Stimulated activated CD4-positive, alpha-beta T cell treated with anti-CD3 and anti-CD28 coated beads, Interleukin-1b, Interleukin-23, amount 100 ng/mL, for 1 hour (primary cell): ENCODE measurements at places on chromosomes 12 and 14.

- no peak for DNase-seq
Measured at GRCh38 chr14:72738161-72738611, 155.7 kb downstream of the DPF3 start.

DNA sequence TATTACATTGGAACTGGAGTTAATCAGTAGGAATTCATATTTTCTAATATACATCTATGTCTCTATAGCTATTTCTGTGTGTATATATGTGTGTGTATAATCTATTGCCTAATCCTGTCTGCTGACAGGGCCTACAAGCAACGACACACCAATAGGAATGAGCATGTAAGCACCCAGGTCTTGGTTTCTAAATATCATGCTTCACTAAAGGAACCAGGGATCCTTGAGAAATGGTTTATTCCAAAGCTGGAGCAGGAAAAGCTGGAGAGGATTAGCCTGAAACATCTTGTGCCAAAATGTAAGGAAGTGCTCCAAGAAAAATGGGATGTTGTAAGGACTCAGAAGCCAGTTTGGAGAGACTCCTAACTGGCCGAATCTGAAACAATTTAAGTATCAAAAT, 29.3 kb upstream of the LGALS3 start:
- no peak for DNase-seq

DNA sequence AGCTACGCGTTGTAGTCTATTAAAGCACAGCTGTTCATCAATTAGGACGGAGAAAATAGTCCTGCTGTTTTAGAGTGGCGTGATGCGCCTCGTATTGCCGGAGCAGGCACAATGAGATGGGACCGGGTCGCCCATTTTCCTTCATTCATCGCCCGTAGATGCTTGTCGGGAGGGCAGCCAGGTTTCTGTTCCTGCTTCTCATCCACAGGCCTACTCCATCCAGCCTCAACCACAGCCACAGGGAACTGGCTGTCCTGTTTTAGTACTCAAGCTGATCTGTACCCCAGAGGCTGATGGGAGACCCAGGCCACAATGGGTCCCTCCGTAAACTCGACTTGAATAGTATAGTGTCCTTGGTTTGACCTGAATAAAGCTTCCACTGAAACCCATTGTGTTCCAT, 264.0 kb downstream of the VRK1 start:
- DNase-seq = no peak

DNA sequence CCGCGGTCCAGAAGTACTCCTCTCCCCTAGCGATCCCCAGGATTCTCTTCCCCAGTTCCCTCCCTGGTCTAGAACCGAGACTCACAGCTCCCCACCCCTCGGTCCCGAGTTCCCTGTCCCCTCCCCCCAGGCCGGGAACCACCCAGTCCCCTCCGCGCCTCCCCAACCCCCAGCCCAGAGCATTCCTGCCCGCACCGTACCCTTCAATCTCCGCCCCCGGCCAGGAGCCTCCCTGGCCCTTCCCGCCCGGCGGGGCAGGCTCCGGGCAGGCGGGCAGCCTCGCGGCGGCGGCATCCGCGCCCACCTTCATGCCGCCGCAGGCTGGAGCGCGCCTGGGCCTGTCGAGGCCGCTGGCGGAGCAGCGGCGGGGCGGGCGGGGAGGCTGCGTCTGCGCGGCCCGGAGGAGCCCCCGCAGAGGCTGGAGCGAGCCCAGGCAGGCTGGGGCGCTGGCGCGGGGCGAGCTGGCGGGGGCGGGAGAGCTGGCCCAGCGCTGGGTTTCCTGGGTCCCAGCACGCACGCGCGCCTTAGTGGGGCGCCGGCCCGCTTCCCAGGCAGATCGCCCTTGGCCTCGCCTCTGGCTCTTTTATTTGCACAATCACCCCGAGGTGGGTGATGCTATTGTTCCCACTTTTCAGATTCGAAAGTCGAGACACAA, 22.2 kb upstream of the GPR132 start:
- DNase-seq = no peak

DNA sequence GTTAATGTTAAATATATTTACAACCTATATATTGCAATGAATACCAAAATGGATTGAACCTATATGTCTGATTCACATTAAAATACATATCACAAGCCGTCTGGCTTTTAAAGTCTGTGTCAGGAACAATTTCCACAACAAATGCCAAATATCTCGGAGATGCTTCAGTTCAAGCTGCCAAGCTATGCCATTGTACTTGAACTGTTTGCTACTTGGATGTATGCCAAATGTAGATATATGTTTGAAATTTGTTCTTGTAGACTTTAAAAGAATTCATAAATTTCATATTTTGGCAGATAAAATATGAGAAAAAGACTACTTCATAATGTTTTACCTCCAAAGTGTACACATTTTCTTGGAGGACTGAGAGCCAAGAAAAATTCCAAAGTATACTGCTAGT, 37.0 kb downstream of the WASHC3 start:
- DNase-seq = no peak
